T-helper 17 cell (primary cell): ENCODE measurements at places on chromosomes 12 and 14.

DNA sequence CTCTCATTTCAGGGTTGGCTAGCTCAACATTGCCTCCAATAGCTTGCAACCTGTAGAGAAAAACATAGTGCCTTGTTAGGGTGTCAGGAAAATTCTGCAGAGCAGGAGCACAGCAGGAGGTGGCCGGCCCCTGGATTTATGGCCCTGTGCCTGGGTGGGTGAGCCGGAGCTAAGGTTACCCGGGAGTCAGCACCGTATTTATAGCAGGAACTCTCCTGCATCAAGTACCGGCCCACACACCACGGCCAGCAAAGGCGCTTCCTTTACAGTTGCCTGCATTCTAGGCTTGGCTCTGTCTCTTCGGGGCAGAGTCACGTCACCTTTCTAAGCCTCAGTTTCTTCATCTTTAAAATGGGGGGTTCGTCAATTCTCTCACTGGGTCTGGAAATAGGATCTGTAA lies 52.8 kb upstream of the EML1 start:
- no peak for DNase-seq

DNA sequence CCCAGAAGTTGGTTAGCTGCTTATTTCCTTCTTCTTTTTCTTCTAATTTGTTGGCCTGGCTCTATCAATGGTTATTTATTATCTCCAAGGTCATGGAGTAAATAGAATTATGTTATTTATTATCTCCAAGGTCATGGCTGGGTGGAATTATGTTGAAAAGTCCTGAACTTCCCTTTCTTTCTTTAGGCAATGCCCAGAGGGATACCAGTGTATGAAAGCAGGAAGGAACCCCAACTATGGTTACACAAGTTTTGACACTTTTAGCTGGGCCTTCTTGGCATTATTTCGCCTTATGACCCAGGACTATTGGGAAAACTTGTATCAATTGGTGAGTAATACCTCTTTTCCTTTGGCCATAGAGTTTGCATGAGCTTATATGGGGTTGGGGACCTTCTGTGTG lies 111.6 kb downstream of the SCN8A start:
- no peak for DNase-seq

GRCh38 chr12:115146453-115146852 lies 462.5 kb upstream of the TBX3 start:
- no peak for DNase-seq

DNA sequence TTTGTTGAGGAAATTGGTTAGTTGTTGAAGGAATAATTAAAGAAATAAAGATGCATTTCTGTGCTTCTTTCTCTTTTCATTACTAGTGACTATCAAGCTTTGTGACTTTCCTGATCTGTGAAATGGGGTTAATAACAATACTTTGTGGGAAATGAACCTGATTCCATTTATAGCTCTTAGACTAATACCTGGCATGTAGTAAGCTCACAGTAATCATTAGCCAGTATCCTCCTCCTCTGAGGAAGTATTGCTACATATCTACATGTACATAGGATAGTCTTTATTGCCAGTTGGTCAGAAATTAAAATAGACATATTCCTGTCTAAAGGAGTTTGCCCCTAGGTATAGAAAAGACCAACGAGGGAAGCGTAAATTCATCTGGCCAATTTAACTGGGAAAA lies 1.8 kb upstream of the CCDC198 start:
- DNase-seq: no peak

DNA sequence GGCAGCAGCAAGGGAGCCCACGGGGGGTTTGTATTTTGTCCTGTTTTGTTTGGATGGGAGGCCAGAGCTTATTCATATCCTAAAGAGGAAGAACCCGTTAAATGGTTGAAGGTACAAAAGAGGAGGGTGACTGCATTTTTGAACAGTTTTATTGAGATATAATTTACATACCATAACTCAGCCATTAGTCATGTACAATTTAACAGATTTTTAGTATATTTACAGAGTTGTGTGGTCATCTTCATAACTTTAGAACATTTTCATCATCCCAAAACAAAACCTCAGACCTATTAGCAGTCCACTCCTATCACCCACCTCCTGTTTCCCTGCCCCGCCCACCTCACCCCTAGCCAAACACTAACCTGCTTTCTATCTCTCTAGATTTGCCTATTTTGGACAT lies 12.6 kb downstream of the NRDE2 start:
- DNase-seq: no peak

DNA sequence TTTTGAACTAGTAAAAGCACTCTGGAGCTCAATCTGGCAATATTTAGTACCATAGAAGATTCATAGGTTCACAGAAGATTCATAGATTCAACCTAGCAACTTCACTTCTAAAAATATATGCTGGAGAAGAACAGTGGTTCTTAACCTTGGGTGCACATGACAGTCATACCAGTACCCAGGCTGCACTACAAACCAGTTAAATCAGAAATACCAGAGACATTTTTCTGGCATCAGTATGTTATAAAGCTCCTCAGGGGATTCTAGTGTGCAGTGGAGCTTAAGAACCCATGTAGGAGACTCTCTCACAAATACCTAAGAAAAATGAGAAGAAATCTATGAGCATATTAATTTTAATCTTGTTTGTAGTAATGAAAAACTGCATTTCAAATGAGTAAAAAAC lies 46.6 kb downstream of the CNTN1 start:
- no peak for DNase-seq

DNA sequence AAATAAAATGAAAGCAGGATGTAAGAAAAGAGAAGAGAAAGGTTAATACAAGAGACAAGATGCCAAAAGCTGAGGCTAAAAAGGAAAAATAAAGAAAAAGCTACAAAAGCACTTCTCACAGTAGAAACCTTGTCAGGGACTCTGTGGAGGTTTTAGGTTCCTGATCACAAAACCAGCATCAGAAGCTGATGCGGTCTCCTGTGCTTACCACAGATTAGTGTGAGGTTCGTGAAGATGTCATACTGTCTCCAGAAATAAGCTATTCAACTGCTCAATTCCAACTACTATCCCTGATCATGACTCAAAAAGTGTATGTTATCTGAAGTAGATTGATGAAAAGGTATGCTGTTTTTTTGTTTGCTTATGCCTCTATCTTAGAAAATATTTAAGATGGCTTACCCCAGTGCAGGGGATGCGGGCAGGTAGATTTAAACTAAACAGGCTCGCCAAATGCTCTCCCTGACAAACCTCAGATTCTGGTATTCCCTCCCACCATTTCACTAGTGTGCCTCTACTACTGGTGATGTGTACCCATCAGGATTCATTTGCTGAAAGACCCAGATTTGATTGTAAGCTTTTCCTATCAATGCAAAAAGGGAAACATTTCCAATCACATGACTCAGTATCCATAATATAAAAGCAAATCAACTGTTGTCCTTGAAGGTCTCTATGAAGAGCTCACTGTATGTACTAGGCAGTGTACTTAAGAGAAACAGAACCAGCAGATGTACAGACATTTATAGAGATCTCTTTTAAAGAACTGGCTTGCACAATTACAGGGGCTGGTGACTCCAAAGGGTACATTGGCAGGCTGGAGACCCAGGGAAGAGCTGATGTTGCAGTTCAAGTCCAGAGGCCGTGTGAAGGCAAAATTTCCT lies 169.5 kb upstream of the FOXN3 start:
- no peak for DNase-seq
